ENCODE measurements at places on chromosomes 6 and 20.

DNA sequence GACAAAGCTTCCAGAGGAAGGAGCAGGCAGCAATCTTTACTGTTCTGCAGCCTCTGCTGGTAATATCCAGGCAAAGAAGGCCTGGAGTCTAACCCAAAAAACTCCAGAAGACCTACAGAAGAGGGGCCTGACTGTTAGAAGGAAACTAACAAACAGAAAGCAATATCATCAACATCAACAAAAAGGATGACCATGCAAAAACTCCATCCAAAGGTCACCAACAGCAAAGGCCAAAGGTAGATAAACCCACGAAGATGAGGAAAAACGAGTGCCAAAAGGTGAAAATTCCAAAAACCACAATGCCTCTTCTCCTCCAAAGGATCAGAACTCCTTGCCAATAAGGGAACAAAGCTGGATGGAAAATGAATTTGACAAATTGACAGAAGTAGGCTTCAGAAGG, 469.8 kb upstream of the FLRT3 start:
- no peak for DNase-seq

DNA sequence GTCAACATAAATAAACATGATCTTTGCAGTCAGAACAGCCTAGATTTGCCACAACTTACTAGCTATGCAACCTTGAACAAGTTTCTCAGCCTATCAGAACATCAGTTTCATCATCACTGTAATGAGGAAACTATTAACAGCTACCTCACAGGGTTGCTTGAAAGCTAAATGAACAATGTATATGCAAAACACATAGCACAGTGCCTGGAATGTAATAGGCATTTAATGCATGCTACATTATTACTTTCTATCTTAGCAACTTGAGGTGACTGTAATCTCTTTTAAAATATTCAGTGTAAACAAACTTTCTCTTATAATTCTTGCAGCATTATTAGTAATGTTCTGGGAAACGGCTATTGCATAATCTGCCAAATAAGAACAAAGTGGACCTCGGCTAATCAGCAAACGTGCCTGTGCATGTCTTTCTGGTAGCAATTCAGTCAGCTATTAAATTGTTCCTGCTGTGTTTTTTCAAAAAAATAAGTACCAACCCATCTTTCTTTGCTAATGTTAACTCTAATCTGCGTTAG, 61.5 kb downstream of the SYNE1 start:
- peak; percentile 78 for DNase-seq

DNA sequence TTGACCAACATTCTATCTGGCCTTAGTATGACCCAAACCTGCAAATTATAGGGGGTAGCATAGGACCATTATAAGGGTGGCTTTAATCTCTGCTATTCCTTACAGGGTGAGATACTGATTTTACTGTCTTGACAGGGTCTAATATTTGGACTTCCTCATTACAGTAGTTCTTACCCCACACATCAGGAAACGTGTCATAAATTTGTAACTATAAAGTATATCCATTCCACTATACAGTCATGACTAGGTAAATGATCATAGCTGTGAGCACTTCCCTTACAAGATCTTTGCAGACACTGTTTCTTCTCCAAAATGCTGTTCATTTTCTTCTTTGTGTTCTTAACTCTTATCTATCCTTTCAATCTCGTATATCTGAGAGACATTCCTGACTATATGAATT, 518.7 kb upstream of the RNF217 start:
- DNase-seq, result no peak

- peak; percentile 21 for DNase-seq
Observed at GRCh38 chr6:83193747-83194566, 800 bp downstream of the RWDD2A start.

GRCh38 chr6:112288475-112288874, 34.1 kb upstream of the LAMA4 start:
- no peak for DNase-seq

- DNase-seq, result no peak
Observed at GRCh38 chr20:47198996-47199552, 157.4 kb downstream of the ZMYND8 start.

DNA sequence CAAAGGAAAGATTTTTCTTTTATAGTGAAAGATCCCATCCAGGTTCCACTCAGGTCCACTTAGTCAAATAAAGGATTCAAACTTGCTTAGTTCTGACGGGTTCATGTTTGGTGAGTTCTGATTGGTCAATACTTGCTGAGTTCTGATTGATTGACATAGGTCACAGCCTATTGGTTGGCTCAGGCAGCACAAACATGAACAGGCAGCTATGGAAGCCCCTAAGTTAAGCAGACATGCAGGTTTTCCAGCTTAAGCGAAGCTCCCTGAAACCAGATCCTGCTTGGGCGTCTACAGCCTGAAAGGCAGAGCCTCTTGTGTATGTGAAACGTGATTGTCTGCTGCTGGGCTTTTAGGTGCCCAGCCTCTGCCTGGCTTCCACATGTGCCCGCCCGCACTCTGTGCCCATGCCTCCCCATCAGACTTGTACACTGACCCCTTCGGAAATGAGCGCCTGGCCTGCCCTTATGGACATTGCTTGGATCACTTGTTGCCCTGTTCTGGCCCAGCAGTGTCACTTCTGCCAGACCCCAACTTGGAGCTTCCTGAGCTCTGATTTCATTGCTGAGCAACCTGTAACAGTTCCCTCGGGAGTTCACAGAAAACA, 45.4 kb upstream of the ECI2 start:
- peak; percentile 66 for DNase-seq

- DNase-seq, result no peak
Observed at GRCh38 chr20:49392745-49393144, 89.7 kb downstream of the KCNB1 start.
